Bronchial smooth muscle cell (primary cell): ENCODE measurements at places on chromosomes 7 and 10. TPM values are rescaled to one million over a fixed set of nuclear protein-coding genes. Genes with fewer than 3 reads are reported as not detected.

Gene CDC14C
- under 0.01 and 0.09 TPM in 2 replicates for total RNA-seq

Gene EPHB6
- under 0.01 and 1.2 TPM in 2 replicates for total RNA-seq

Gene GSTO2
- total RNA-seq, result 1.7 and 2.4 TPM in 2 replicates

Gene GDF10
- total RNA-seq, result 7.7 and 152 TPM in 2 replicates

Gene PROSER2
- total RNA-seq, result 0.95 and 1.2 TPM in 2 replicates

Gene ZWINT
- 1.8 and 8.7 TPM in 2 replicates for total RNA-seq

Gene OR2A42
- under 0.01 TPM in 1 of 2 replicates, not detected in the other for total RNA-seq

Gene SLK
- total RNA-seq, result 50.1 and 57.7 TPM in 2 replicates

Gene PRKCQ
- under 0.01 and 0.17 TPM in 2 replicates for total RNA-seq

Gene ZNF804B
- total RNA-seq, result not detected in 2 replicates

Gene FZD1
- total RNA-seq, result 22.9 and 27.8 TPM in 2 replicates

Gene RBAK
- total RNA-seq, result 4.6 and 6.0 TPM in 2 replicates

Gene ARHGAP22
- 34.2 and 46.1 TPM in 2 replicates for total RNA-seq

Gene IFIT2
- total RNA-seq, result 8.0 and 9.1 TPM in 2 replicates

Gene COPG2
- 31.3 and 38.5 TPM in 2 replicates for total RNA-seq
